ENCODE measurements at places on chromosomes 11 and 22.
A peak's percentile ranks its signal among the peaks of the same experiment; 100 is the strongest.

DNA sequence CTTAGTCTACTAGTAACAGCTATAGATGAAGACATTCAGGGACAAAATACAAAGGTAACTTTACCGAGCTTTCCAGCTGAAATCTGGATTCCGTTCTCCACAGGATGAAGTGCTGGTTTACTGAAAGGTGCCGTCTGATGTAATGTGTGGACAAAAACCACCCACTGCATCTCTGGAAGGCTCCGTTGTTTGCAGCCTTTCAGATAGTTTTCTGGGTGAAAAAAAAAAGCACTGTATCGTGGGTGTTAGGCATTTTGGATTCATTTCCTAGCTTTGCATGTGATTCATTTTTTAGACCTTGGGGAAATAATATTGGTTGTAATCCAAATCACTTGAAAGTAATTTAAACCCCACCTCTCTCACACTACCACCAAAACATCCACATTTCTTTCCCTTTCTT is 10.4 kb downstream of the JAM3 start:
- DNase-seq, result no peak

DNA sequence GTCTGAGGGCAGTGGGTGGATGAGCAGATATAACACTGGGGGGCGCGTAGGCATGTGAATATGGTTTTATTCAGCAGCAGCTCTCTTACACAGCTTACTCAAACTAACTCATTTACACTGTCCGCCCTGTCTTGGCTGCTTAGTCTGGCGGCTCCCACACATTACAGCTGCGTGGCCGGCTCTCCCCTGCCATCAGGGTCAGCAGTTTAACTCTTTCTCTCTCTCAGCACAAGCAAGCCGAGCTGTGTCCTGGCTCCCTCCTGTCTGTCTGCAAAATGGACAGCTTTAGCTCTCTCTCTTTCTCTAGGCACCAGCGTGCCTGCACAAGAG is 1310.1 kb upstream of the RAG2 start:
- DNase-seq, result no peak

DNA sequence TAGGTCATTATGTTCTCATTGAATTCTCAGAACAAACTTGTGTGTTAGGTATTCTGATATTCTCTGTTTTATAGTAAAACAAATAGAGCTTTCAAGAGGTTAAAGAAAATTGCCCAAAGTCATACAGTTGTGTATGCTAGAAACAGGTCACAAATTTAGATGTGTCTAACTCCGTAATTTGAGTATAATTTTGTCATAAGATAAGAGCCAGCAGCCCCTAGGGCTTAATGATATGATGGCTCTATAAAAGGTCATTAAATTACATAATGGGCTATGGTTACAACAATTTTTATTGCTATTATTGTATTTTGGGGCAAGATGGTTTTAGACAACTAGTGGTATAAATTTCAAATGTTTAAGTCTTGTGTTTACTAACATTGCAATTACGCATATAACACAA is 701.9 kb downstream of the LUZP2 start:
- no peak for DNase-seq

DNA sequence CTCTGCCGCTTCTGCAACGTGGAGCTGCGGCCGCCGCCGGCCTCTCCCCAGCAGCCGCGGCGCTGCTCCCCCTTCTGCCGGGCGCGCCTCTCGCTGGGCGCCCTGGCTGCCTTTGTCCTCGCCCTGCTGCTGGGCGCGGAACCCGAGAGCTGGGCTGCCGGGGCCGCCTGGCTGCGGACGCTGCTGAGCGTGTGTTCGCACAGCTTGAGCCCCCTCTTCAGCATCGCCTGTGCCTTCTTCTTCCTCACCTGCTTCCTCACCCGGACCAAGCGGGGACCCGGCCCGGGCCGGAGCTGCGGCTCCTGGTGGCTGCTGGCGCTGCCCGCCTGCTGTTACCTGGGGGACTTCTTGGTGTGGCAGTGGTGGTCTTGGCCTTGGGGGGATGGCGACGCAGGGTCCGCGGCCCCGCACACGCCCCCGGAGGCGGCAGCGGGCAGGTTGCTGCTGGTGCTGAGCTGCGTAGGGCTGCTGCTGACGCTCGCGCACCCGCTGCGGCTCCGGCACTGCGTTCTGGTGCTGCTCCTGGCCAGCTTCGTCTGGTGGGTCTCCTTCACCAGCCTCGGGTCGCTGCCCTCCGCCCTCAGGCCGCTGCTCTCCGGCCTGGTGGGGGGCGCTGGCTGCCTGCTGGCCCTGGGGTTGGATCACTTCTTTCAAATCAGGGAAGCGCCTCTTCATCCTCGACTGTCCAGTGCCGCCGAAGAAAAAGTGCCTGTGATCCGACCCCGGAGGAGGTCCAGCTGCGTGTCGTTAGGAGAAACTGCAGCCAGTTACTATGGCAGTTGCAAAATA is 816 bp downstream of the PDE3B start:
- DNase-seq, result peak; percentile 79

DNA sequence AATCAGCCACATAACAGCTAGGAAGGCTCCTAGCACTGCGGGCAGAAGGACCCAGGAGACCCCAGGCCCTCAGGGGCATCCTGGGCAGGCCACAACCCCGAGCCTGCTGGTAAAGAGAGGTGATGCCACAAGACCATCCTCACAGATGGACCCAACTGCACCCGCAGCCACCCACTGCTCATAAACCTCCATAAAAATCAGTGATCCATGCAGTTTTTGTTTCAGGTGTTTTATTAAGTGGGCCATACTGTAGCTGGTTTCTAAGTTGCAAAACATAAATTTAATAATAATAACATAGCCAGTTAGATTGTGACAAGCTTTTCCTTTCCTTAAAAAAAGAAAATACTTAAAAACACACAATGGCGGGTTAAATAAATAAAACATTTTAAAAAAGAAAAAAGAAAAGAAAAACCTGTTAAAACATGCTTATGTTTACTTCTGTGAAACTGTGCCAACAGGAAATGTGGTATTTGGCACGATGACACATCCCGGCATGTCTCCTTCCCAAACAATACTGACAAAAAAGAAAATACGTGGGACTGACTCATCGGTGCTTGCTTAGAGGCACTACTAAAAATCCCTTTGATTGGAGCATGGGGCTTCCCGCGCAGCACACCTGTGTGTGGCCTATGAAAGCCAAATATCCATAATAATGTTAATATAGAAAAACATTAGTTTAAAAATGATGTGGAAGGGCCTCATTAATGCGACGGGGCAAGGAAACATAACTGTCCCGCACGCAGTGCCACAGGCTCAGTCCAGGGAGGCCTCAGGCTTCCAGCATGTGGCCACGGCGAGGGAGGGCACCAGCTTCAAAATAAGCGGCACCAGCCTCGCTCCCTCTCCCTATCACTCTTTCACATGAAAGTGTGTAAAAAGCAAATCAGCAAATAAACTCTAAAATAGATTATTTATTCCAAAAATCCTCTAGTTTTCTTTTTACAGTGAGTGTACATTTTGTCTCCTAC is 47.5 kb upstream of the SCUBE2 start:
- peak; percentile 19 for DNase-seq

- DNase-seq, result peak; percentile 67
Observed at GRCh38 chr11:19905280-19905853, 192.7 kb downstream of the NAV2 start.

DNA sequence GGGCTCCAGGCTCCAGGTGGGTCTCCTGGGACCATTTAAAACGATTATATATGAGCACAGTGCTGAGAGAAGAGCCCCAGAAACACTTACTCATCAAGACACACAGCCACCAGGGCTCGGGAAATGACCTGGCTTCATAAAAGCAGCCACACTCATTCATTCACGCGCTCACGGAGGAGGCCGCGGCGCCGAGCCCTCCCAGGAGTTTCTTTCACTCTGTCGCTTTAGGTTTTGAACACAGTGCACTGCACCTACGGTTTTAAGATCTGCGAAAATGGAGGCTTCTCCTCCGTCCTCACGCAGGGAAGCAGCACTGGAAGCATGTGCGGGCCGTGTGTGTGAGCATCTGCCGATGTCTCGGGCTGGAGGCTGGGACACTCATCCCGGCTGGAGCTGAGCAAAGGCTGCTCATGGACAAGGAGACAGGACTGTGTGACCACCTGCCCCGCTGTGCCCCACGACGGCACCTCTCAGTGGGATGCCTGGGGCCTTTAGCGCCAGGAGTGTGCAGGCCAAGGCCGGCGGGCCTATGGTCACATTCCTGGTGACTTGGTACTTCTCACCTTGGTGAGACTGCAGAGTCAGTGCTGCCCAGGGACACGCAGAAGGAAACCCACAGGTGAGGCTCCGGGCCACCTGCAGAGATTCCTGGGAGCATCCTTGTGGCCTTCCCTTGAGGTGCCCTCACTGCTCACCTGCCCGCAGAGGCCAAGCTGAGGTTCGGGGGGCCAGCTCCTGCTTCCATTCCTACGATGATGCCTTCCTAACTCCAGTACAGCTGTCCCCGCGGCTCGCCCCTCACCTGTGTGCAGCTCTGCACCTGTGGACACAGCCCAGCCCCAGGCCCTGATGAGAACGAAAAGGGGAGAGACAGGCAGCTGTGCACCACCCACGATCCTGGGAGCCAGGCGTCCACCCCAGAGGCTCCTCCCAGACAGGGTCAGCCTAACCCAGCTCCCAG is 872.0 kb downstream of the BRD1 start:
- DNase-seq, result no peak

- DNase-seq, result no peak
Observed at GRCh38 chr11:81869351-81870065, 864.2 kb downstream of the FAM181B start.

DNA sequence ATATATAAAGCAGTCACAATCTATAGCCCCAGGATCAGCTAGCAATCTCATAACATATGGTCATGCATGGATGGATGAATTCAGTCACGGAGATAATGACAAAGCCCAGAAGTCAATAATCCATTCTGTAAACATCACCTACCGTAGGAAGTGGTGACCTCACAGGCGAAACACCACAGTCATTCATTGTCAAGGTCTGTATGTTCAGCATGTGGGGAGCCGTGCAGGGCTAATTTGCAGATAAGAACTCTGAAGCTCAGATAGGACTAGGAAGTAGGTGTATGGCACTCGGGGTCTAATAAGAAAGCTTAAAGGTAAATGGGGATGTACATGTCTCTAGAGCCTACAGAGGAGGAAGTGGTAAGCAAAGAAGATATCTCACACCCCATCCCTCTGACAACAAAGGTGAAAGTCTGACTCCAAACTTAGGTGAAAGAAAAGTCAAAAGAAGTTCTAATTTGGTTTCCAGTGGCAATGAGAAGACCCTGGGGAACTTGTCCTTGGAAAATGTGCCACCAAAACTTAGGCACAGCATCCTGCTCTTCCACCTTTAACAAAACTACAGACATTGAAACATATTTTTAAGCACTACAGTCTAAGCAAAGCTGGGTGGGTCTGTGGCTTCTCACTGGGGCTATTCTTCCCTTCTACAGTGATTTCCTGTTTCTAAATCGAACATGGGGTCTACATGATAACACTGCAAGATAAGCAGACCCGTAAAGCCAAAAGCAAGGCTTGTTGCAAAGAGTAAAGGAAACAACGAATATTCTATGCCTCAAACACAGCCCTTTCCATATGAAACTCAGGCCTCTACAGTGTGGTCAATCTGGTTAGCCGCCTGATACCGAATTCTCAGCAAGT is 5.2 kb downstream of the CRTAM start:
- DNase-seq, result no peak

- no peak for DNase-seq
Observed at GRCh38 chr11:270451-271318, 7.5 kb upstream of the NLRP6 start.

- DNase-seq, result no peak
Observed at GRCh38 chr11:102438311-102439062, 14.1 kb downstream of the TMEM123 start.

- no peak for DNase-seq
Observed at GRCh38 chr22:30864441-30865420, 103.8 kb downstream of the MORC2 start.

DNA sequence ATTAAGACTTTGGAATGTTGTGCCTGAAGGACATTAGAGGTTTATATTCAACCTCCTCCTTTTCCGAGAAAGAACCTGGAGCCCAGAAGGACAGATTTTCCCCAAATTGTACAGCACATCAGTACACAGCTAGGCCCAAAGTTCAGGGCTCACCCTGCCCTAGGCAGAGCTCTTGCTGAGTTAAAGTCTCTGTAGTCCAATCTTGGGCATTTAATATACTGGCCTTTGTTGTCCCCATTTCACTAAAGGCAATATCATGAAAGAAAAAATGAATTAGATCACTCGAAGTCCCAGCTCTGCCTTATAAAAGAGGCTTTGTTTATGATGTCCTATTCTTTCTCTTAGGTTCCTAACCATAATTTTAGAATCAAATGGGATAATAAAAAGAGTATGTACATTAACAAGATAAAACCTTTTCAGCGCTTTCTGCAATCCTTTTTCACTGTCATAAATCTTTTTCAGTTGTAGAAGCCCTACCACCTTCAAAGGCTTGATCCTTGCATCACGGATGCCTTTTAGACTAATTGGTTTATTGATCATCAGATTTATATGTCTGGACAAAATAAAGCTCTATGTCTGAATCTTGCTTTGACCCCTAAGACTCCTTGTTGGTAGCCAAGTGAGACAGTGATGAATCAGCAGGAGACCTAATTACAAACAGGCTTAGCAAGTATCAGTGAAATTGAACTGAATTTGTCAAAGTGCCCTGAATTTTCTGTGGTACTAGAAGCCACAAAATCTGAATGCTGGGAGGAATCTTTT is 39.8 kb downstream of the RELT start:
- DNase-seq, result no peak

GRCh38 chr11:95711162-95711944 is 78.2 kb downstream of the FAM76B start:
- DNase-seq, result no peak

- no peak for DNase-seq
Observed at GRCh38 chr11:46285594-46286033, 8.2 kb downstream of the CREB3L1 start.

- peak; percentile 83 for DNase-seq
Observed at GRCh38 chr11:93225662-93226061, 27.9 kb upstream of the SLC36A4 start.

DNA sequence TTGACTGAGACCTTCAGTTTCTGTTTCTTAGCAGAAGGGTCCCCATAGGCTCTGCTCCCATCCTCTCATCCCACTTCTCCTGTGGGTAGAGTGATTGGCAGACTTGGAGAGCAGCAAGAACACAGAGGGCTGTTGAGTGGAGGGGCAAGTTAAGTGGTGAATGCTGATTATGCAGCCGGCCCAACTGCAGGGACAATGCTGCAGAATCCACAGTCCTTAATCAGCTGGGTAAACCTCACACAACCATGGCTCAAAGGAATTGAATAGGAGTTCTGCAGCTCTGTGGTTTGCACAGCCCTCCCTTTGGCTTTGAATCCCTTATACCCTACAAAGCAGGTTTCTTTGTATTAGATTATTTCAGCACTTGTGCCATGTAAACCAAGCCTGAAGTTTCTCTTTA is 161.1 kb downstream of the NAV2 start:
- peak; percentile 31 for DNase-seq

- DNase-seq, result no peak
Observed at GRCh38 chr11:76641905-76642304, 28.6 kb downstream of the LRRC32 start.
